COLO829 (cell line): ENCODE measurements at places on chromosomes 3 and 15.

DNA sequence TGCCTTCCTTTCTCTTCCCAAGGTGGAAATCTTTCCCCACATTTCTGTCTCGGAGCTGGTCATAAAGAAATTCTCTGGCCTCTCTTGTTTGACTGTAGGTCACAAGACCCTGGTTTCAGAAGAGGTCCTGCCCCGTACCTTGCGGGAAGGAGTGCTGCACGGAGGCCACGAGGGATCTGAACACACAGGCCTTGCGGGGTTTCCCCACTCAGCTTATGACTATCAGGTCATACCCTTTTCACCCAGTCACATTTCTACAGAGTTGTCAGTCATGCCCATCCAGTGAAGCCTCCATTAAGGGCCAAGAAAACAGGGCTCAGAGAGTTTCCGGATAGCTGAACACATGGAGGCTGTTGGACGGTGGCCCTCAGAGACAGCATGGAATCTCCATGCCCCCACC, 54.7 kb upstream of the ATP13A3 start:
- no peak for DNase-seq

DNA sequence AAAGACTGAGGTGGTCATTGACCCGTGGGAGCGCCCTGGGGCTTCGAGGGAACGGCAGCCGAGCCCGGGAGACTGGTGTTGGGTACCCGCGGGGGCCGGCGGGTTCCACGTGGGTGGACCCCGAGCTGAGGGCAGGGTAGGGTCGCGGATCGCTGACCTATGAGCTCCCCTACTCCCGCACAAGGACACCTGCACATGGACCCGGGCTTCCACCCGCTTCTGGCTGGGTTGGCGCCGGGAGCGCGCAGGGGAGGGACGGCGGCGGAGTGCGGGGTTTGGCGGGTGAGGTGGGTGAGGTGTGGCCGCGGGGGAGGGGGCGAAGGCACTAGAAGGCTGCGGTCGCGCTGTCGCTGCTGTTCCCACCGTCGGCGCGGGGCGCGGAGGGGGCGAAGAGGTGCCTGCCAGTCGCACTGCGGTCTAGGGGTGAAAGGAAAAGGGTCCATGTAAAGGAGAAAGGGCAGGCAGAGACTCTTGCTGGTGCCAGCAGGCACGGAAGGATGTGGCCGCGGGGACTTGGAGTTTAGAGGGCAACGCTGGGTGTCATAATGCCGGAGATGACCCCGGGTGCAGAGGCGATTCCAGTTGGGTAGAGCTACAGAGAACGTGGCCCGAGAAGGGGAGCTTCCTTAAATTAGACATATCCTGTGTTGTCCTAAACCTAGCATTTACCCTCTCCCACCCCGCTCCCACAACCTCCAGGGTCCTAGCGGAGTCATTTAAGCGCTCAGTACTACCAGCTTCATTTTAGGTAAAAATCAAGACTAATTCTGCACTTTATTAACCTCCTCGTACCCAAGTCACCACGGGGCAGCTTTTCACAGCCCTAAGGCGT, 245.9 kb upstream of the TOPAZ1 start:
- no peak for DNase-seq

GRCh38 chr3:174186377-174186989, 672.7 kb upstream of the NAALADL2 start:
- DNase-seq: no peak

- DNase-seq: no peak
Observed at GRCh38 chr3:195154111-195154791, 116.7 kb downstream of the XXYLT1 start.

- no peak for DNase-seq
Observed at GRCh38 chr3:191263365-191263764, 64.3 kb downstream of the OSTN start.

GRCh38 chr15:87744815-87745214, 511.7 kb downstream of the NTRK3 start:
- no peak for DNase-seq

GRCh38 chr3:49928481-49929017, 1.1 kb downstream of the MON1A start:
- no peak for DNase-seq

- DNase-seq: no peak
Observed at GRCh38 chr3:13849018-13849417, 30.9 kb downstream of the WNT7A start.

DNA sequence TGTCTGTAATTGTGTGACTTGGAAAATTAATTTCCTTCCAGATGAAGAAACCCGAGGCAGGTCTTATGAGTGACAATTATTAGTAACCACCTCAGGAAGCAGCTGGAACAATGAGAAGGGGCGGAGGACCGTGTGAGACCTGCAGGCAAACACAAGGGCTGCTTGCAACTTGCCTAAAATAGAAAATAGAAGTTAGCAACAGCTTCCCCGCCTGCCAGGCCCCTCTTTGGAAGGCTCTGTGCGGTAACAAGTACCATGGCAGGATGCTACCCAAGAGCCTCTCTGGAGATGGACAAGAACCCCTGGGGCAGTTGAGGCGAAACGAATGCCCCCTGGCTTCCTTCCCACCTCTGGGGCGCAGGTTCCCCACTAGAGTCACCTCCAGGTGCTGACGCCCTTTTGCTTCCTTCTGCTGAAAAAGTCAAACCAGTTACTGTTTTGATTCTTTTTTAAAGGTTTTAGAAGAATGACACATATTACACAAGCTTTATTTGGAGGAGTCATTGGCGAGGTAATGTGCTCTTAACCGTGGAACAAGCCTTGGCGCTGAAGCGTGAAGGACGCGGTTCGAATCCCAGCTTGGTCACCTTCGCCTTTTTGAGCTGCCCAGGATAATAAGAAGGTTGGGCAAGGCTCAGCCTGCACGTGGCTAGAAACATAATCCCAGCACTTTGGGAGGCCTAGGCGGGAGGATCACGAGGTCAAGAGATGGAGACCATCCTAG, 47.0 kb upstream of the SYNM start:
- no peak for DNase-seq

DNA sequence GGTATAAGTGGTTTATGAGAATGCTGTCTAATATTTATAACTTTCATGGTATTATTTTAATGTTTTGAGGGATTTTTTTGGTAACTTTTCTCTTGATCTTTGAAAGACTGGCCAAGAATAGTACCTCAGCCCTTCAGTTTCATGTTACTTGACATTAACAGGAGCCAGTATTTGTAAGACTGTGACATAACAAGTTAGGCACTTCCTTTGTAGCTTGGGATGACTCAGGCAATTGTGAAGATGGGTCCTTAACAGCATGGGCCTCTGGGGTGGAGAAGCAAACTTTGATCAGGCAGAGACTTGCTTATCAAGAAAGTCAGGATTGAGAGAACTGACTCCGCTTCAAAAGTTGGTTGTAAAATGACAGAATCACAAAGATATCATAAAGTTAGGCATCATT, 9.5 kb downstream of the LRRC49 start:
- DNase-seq: no peak

- no peak for DNase-seq
Observed at GRCh38 chr3:17820704-17821103, 78.3 kb upstream of the TBC1D5 start.

DNA sequence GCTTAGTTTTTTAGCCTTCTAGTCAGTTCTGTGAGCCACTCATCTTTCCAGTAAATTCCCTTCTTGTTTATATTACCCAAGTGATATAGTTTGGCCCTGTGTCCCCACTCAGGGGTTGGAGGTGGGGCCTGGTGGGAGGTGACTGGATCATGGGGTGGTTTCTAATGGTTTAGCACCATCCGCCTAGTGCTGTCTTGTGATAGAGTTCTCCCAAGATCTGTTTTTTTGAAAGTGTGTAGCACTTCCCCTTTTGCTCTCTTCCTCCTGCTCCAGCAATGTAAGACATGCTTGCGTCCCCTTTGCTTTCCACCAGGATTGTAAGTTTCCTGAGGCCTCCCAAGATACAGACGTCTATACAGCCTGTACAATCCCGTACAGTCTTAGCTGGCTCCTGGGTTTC, 53.7 kb upstream of the INO80 start:
- DNase-seq: no peak

DNA sequence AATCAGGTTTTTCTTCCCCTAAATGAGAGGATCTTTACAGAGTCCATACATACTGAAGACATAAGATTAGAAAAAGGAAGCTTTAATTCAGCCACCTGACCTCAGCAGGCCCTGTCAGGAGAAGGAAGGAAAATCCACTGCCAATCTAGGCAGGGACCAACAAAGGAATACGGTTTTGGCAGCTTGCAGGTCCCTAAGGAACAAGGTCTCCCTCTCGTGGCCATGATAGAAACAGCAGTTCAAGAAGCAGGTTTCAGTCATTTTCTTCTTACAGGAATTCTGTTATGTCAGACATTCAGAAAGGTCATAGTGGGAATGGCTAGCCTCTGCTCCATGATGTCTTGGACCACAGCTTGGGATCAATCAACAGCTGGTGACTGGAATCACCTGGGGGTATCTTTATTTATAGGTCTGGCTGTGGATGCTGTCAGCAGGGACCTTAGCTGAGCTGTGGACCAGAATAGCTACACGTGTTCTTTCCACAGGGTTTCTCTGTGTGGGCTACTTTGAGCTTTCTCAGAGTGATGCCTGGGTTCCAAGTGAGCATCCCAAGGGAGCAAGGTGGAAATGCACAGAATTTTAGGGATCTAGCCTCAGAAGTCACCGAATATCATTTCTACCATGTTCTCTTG, 9.4 kb upstream of the CMSS1 start:
- peak; percentile 83 for DNase-seq

GRCh38 chr3:60095930-60096329, 1046.1 kb upstream of the CFAP20DC start:
- DNase-seq: no peak

DNA sequence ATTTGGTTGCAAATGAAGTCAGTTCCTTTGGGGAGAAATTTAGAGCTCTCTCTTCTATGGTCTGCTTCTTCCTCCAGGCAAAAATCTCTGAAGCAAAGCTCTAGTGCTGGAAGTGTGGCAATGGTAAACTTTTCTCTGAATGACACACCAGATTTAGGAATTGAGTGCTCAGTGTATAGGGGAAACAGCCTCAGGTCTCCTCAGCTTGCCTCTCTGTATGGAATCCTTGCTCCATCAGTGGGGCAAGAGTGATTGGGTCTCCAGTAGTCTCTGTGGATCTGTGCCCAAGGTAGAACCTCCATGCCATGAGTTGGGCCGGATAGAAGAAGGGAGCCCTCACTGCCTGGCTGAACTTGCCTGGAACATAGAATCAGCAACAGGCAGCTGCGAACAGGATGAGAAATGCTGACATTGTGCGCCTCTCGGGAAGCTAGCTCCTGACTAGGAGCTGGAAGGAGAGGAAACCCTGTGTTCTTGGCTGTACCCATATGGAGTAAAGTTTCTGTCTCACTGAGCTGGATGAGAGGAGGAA, 156.1 kb downstream of the WNT7A start:
- no peak for DNase-seq
